ENCODE measurements at places on chromosomes 6 and 20.

GRCh38 chr20:35730583-35731468 lies 11.2 kb downstream of the RBM39 start:
- no peak for DNase-seq

- DNase-seq, result peak; percentile 15
These were observed 23.5 kb downstream of the PLEKHG1 start for GRCh38 chr6:150622941-150623874.

DNA sequence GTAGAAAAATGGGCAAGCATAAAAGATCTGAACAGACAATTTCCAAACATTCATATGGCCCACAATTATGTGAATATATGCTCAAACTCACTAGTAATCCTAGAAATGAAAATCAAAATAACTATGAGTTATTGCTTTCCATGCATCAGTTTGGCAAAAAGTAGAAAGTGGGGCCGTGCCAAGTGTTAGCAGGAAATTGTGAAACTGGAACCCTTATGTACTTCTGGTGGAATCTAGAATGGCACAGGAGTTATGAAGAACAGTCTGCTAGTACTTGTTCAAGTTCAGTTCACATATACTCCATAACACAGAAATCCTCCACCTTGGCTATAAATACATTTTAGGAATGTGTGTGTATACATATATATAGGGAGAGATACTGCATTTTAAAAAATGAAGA lies 89.8 kb downstream of the EYA2 start:
- no peak for DNase-seq

DNA sequence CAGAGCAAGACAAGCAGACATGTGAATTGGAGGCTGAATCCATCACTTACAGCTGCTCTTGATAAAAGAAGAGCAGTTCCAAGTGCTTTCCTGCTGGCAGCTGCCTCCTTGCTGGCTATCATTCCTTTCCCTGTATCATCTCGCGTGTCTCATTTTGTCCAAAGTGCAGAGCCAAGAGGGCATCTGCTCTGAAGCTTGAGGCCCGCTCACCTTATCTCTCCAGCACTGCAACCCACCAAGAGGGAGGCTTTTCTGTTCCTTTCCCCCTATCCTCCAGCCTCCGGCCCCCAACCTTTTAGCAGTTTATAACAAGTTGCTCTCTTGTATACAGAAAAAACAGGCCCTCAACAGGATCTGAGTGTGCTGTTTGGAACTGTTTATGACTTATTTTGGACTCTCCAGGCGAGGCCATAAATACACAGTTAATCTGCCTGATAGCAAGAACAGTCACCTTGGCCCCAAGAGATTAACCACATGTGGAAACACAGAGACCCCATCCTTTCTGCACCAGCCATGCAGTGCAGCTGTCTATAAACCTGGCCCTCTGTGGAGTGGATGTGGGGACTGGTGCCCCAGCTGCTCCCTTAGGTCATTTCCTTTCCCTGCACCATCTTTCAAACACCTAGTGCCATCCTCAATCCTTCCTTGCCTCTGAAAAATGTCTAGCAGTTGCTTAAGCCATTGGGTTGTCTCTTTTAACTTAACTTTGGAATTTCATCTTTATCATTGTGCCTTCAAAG lies 172.5 kb upstream of the FERMT1 start:
- DNase-seq, result no peak

DNA sequence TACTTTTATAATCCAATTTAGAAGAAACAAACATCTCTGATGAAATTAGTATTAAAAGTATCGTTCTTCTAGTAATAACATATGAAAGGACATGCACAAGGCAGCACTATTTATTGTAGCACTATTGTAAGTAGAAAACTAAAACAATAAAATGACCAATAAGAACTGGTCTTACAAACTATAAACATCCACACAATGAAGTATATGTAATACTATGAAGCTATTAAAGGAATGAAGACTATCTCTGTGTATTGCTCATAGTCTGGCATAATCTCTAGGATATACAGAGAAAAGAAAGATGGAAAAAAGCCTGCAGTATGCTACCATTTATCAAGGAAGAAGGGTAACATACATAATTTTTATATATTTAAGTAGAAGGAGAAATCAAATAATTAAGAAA lies 16.7 kb downstream of the LCA5 start:
- DNase-seq, result no peak

DNA sequence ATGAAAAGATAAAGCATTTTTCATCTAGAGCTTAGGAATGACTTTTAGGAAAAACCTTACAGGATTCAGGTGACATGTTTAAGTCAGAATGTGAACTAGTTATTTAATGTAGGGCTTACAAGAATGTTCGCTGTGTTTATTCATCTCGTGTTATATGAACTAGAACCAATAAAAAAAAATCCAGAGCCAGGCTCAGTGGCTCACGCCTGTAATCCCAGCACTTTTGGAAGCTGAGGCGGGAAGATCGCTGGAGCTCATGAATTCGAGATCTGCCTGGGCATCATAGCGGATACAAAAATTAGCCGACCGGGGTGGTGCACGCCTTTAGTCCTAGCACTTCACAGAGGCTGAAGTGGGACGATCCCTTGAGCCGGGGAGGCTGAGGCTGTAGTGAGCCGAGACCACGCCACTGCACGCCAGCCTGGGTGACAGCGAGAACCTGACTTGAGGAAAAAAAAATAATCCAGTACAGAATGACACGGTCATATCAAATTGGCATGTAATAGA lies 46.3 kb downstream of the OR2B2 start:
- DNase-seq, result peak; percentile 3

DNA sequence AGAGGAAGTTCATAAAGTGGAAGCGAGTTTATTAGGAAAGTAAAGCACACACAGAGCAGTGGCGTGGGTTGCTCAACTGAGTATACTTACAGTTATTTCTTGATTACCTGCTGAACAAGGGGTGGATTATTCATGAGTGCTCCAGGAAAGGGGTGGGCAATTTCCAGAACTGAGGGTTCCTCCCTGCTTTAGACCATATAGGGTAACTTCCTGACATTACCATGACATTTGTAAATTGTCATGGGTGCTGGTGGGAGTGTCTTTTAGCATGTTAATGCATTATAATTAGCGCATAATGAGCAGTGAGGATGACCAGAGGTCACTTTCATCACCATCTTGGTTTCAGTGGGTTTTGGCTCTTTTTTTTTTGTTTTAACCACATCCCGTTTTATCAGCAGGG lies 29.8 kb downstream of the PDYN start:
- DNase-seq, result no peak

DNA sequence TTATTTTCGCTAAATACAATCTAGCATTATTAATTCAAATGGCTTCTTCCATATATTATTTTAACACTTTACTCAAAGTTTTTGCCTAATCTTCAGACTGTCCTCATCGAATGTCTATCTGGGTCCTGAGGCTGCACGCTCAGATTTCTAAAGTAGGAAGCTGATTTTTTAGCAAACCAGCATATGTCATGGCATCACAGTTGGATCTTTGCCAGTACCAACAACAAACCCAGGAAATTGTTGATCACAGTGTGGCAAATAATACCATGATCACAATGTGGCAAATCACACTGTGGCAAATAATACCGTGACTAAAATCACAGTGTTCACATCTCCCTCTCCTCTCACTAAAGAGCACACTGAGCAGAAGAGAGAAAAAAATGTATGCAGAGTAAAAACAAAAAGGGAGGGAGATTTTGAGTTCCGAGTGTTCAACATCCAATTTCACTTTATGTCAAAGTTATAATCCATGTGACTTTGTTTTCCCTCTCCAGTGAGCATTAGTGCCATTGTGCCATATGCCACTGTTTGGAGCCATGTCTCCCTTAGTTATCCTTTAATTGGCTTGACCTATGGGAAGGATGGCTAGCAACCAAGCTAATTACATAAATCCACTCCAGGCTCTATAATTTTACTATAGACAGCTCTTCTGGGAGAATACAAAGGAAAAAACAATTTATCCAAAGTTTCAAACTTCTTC lies 1059.6 kb downstream of the HACE1 start:
- no peak for DNase-seq

DNA sequence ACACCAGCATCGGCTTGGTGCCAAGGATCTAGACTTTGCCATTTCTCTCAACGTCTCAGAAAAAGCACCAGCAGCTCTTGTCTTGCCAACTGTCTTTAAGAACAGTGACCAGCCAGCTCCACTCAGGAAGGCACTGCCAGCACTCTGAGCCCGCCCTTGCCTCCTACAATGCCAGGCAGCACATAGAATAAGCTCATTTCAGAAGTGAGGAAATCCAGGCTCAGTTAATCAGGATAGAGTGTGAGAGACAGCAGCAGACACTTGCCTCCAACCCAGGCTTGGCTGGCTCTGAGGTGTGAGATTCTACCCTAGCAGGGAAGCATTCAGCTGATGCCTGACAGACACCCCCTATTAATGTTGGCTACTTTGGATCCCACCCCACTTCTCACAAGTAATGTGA lies 4.3 kb upstream of the SYNDIG1 start:
- DNase-seq, result no peak
